ENCODE measurements at places on chromosomes 4 and X.

GRCh38 chr4:86847571-86847970 is 1.6 kb downstream of the SLC10A6 start:
- DNase-seq = no peak

DNA sequence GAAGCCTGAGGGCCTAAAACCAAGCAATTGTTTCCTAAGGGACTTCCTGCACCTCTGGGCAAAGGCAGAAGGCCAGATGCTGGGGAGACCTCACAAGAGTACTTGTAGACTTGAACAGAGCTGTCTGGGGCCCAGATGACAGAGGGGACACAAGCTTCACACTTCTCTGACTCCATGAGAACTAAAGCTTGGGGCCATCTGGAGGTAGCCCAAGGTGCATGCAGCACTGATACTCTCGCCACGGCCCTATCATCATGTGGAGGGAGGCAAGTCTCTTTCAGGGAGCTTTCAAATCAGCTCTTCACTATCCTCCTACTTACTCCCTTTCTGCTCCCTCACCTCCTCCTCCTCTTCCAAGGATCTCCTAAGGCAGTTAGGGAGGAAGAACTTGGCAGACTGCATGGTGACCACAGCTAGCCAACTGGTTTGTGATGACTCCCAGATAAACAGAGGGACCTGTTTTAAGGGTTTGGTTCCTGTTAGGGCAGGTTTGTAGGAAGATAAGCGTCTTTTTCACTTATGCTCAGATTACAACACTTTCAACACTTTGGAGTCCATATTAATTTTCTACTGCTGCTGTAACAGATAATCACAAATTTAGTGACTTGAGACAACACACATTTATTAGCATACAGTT is 23.8 kb downstream of the MSL3 start:
- DNase-seq = no peak

DNA sequence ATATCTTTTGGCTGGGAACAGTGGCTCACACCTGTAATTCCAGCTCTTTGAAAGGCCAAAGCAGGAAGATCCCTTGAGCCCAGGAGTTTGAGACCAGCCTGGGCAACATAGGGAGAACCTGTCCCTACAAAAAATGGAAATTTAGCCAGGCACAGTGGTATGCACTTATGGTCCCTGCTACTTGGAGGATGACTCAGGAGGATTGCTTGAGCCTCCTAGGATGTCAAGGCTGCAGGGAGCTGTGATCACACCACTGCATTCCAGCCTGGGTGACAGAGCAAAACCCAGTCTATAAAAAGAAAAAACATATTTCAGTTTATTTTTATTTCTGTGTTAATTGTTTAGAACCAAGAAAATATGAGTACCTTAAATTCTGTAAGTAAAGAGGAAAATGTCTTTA is 123.7 kb downstream of the CBR4 start:
- DNase-seq = no peak

DNA sequence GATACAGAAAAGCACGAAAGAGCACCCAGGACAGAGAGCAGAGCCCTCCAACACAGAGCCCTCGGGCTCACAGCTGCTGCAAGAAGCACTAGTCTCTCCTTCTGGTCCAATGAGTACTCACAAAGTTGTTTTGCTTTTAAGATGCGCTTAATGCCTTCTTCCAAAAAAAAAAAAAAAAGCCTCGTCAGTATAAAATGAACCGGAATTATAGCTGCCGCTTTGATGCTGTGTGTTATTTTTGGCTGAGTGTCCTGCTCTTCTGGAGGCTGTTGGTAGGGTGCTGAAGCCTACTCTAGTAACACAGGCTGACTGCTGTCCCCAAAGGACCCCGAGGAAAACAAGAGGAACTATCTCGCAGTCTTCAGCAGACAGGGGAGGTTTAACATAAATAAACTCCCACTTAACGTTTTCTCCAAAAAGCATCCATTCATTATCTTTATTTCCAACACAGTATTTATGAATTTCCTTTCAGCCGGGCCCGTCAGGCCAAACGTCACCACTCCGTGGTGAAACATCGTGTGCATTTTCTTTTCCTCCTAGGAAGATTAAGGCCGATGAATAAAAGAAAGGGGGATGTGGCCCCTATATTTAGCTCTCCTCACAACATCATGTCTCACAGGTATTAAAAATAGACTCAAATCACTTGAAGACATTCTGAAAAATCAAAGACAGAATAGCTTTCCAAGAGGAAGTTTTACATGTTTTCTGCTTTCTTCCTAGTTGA is 213.7 kb upstream of the PPARGC1A start:
- DNase-seq = no peak

DNA sequence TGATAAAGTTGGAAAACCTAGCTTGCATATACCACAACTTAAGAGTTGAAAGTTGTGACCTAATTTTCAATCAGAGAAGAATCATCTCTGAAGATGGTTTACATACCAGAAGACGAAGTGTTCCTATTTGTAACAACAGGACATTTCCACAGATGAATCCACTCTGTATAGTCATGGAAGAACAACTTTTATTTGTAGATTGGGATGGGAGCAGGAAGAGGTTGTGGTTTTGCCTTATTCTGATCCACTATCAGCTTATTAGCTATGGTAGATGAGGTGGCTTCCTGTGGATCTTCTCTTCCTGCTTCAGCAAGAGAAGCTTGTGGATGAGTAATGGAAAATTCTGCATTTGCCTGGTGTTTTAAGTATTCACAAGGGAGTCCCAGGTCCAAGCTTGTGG is 18.6 kb upstream of the SUPT20HL1 start:
- no peak for DNase-seq

GRCh38 chr4:161519611-161520010 is 644.2 kb downstream of the FSTL5 start:
- no peak for DNase-seq

- no peak for DNase-seq
These were observed 119.2 kb downstream of the DDX53 start for GRCh38 chrX:23118890-23119527.

- no peak for DNase-seq
These were observed 16.5 kb upstream of the SLC25A43 start for GRCh38 chrX:119382606-119383005.

DNA sequence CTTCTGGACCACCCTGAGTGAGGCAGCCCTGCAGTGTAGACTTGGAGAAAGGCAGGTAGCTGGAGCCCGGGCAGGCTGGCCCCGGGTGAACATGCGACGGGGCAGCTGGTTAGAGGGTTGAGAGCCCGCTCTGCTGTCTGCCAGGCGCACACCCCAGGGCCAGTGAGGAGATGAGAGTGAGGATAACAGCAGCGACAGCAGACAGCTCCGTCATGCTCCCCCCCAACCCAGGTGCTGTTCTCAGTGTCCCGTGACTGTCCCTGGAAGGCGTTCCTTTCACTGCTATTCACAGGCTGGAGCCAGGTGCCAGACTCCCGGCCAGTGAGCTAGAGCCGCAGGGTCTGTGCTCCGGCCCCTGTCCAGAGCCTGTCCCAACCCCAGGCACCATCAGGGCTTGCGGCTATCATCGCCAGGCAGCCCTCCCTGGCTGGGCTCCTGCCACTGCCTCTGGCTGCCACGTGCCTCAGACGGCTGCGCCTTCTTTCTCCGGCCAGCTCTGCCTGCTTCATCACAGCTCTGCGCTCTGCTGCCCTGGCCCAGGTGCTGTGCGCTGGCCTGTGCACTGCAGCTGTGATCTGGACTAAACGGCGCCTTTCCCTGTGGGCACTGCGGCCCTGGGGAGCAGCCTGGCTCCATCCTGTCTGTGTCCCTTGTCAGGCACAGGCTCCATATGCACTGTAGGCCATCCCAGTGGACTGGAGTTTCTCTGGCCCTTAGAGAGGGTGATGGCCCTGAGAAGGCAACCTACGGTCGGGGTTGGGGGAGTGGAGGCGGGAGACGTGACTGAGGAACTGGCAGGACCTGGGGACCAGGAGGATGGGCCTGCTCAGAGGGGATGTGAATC is 19.8 kb downstream of the NSG1 start:
- no peak for DNase-seq
